ENCODE measurements at places on chromosomes 2 and 18.

DNA sequence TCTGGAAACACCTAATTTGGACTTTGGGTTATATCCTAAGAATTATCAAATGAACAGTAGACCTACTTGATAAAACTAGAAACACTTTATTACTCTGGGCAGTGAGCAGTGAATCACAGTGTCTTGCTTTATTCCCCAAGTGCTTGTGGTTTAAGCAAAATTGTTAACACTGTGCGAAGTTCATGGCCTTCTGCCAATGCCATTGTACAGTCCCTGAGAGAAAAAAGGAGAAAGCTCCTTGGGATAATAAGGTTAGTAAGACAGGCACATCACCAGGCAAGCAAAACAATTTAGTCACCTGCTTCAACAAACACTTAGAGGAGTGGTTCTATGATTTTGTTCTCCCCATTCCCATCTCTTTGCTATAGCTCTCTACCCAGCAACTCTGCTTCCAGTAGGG, 39.8 kb downstream of the ADCYAP1 start:
- DNase-seq: no peak

DNA sequence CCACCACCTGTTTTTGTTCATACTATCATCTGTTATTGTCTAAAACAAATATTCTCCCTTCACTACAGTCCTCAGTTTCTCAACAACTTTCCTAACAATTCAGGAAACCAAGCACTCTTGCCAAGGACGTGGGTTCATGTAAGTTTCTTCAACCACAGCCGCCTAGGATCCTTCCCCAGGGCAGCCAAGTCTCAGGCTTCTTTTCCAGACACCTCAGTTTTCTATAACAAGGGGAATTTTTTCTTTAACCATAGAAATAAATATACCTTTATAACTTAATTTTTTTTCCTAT, 39.4 kb upstream of the AGPS start:
- no peak for DNase-seq

GRCh38 chr18:73679941-73680712, 467.5 kb downstream of the FBXO15 start:
- no peak for DNase-seq

DNA sequence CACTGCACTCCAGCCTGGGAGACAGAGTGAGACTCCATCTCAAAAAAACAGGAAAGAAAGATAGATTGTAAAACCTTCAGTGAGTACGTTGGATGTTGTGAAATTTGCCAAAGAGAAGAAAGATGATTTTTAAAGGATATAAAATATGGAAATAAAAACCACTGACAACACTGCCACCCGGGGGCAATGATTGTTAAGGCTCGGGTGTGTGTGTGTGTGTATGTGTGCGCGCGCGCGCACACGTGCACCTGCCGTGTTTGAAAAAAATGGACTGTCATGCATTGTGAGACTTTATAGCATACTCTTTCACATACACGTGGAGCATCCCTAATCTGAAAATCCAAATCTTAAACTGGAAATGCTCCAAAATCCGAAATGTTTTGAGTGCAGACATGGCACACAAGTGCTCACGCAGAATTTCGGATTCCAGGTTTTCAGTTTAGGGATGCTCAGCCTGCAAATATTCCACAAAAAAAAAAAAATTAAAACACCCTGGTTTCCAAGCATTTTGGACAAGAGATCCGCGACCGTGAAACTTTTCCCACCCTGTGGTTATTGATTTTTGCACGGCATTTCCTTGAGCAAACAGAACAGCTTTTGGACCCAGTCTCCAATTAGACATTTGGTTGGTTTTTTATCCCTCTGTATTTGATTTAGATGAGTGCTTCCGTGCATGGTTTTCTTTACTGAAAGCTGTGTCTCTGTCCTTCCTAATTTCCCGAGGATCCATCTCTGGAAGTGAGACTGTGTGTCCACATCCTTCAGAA, 269.2 kb downstream of the AGAP1 start:
- no peak for DNase-seq

DNA sequence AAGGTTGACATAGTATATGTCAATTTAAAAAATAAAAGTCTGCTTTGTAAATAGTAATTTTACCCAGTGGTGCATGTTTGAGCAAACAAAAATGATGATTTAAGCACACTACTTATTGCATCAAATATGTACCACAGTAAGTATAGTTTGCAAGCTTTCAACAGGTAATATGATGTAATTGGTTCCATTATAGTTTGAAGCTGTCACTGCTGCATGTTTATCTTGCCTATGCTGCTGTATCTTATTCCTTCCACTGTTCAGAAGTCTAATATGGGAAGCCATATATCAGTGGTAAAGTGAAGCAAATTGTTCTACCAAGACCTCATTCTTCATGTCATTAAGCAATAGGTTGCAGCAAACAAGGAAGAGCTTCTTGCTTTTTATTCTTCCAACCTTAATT, 78.6 kb upstream of the CSRNP3 start:
- no peak for DNase-seq

DNA sequence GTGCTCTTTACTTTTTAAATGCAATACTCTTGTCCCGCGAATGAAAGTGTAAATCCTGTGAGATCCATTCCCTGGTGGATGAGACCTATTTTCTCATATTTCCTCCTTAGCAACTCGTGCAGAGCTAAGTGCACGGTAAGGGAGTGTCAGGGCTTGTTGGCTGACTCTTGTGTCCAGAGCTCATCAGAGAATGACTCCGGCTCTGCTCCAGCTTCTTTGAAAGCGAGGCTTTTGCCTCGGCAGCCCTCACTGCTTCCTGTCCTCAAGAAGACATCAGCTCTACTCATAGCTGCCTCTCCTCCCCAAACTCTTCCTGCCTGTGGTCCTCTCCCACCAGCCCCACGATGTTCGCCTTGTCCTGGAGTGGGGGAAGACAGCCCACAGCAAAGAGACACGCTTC, 70.7 kb downstream of the LIPG start:
- no peak for DNase-seq

- DNase-seq: no peak
Measured at GRCh38 chr2:162938387-162938786, 99.8 kb upstream of the KCNH7 start.
